ENCODE measurements at places on chromosomes 6 and 20.
A peak's percentile ranks its signal among the peaks of the same experiment; 100 is the strongest.

DNA sequence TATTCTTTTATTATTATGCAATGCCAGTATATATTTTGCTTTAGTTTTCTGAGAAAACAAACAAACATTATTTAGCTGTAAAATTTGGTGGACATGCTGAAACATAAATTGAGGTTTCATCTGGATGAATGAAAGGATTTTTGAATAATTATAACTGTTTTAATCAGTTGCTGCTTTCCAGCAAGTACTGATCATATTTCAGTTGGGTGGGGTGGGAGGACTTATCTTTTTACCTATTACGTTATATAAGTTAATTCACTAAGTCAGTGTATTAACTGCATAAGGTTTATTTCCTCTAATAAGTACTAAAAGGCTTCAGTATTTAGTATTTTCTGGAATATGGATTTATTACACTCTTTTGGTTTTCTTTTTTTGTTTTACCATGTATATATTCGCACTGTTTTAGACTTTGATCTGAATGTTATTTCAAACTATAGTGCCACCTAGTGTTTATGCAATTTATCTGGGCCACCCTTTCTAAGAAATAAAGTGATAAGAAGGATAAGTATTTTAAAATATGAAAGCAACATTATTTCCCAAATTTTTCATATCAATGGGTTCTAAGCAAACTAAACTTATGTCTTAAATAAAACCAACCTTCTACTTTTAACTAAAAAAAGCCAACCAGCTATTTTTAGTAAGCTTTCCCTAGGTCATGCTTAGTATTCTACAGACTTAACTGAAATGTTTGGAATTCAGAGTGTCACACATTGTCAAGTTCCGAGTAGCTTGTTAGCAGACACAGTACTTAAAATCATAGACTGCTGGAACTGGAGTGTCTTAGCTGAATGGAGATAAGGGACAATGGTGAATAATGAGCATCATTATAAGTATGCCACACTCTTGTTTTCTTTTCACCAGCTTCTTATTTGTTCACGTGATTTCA lies 105.4 kb upstream of the MCHR2 start:
- no peak for DNase-seq

DNA sequence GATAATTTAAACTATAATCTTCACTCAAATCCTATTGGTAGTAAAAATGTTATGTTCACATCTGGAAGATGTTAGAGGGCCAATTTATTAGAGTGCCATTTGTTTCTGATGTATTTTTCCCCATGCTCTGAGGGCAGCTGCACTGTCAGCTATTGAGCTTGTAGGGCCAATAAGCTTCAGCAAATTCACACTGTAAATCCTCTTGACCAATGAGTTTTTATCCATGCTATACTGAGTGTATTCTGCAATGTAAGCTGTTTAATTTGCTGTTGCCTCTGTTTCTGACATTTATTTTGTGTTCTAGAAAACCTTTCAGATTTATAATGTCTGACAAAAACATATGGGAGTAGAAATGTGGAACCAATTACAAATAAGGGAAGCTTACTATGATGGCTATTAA lies 62.6 kb downstream of the OGFRL1 start:
- no peak for DNase-seq

DNA sequence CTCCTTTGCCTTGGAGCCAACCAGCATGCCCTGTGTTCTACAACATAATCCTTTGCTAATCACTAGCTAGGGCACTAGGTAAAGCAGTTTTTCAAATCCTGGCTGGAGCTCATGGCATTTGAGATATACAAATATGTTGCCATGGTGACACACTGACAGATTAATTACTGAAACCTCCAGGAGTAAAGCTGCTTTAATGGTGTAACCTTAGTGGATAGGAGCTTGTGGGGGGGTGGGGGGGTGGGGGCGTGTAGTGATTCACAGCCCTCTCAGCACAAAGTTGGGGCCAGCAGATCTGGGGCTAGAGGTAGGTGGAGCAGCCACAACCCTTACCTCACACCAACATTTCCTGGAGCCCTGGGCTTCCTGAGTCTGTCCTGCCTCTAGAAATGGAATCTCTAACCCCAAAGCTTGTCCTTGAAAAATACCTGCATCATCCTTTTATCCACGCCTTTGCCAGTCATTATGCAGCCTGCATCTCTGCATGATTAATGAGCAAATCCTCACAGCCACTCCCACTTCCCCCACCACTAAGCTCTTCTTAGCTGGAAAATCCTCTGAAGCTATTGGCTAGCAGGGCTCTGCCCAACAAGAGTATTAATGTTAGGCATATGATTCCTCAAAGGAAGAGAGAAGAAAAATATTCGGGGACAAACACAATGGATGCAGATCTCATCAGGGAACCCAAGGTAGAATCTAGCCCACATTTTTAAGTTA lies 84.5 kb upstream of the PRND start:
- DNase-seq, result no peak

DNA sequence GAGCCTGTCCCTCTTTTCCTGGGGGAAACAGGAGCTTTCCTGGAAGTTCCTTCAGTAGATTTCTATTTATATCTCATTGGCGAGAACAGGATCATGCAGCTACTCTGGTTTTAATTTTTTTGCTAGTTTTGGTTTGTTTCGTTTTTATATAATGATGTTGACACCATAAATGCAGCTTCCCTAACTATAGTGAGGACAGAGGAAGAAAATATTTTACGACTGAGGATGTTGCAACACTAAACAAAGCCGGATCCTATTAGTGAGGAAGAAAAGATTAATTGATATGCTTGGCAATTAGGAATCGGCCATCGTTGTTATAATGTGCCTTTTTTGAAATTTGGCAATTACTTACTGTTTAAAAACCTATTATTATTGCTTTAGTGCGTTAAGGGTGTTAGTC lies 16.6 kb downstream of the KDM1B start:
- DNase-seq, result no peak

DNA sequence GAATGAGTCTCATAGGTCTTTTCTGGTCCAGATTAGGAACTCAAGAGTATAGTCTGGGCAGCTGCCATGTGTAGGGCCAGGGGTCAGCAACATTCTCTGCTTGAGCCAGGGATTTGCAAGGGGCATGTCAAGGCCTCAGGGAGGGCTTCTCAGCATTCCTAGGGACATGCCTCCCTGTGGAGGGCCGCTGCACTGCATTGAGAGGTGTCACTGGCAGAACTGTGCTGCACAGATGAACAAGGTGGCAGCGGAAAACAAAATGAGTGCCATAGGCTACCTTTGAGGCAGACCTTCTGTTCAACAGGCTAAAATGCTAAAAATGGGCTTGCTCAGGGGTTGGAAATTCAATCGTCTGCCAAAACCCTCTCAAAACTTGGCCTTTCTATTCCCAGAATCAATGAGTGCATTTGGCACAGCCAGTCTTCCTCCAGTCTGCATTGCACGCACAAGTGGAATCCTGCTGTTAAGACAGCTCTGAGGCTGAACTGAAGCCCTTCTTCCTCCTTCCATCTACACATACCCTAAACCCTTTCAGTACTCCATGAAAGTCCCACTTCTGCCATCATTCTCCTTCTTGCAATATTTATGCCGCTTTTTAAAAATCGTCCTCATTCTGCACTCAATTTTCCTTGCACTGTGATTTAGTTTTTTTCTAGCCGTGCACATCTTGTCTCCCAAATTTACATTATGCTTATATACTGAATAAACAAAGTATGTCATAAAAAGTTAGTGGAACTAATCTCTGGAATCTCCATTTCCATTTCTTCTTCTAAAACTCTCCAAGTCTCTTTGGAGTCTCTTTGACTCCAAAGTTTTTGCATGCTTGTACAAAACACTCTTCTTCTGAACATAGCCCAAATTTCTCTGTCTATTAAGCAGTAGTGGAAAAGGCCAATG lies 51.7 kb downstream of the SLC26A8 start:
- DNase-seq, result no peak

DNA sequence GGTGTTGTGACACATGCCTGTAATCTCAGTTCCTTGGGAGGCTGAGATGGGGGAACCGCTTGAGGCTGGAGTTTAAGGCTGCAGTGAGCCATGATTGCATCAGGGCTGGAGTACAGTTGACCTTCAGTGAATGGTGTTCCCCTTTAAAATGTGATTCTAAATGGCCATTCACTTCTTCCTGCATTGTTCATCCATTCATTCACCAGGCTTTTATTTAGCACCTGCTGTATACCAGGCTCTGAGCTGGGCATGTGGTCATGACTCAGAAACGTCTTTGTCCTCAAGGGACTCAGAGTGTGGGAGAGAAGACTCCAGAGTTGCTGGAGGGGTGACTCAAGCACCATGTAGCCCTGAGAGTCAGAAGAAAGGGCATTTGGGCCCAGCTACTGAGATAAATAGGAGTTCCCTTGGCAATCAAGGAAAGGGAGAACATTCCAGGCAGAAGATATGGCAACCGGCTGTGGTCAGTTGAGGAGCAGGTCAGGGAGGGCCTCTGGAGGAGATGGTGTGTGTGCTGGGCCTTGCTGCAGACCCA lies 101.1 kb downstream of the DLGAP4 start:
- no peak for DNase-seq

- no peak for DNase-seq
Measured at GRCh38 chr6:146189131-146189530, 160.3 kb downstream of the GRM1 start.

- no peak for DNase-seq
Measured at GRCh38 chr6:54913211-54913610, 66.6 kb downstream of the FAM83B start.

DNA sequence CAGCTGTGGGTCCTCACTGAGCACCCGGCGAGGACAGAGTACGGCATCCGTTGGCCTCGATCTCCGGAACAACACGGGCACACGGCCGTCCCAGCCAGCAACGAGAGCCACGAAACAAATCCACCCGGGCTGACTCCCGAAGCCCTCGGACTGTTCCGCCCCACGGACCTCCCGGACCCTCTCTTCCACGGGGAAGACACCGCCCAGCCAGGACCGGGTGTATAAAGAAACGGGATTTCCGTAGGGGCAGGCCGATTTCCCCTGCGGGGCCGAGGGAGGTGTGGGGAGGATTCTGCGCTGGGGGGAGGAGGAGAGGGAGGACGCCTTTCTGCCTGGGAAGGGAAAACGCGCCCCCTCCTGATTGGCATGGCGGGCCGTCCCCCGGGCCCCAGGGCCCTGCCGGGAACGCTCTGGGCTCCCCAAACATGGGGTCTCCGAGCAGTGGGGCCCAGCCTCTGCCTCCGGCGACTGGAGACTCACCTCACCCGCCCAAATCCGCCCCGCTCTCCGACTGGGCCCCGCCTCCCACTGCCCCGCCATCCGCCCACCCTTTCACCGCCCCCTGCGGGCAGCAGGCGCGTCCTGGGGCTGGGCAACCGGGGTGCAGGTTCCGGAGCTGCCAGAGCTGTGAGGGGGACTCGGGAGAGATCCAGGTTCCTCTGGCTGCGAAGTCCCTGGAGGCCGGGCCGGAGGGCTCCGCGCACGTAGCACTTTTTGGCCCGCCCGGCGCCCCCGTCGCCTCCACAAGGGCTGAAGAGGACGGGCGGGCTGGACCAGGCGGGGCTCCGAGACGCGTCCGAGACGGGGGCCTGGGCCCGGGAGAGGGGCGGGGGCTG lies 679 bp upstream of the PPDPF start:
- no peak for DNase-seq

DNA sequence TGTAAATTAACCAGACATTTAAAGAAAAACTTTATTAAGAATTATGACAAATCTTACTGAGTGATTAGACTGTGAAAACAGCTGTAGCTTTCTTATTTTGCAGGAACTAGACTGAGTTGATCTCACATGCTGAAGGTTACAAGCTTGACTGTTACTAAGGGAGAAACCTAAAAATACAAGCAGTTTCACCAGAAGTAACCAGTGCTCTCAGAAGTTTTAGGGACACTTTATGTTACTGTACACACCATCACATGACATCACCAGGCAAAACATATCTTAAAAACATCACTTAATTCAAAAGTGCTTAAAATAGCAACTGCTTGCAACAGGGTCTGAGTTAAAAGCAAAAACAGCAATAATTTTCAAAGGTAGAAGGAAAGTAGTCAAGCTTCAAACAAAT lies 5.4 kb downstream of the FBXO30 start:
- no peak for DNase-seq

GRCh38 chr6:141653590-141653989 lies 479.1 kb upstream of the GJE1 start:
- no peak for DNase-seq

DNA sequence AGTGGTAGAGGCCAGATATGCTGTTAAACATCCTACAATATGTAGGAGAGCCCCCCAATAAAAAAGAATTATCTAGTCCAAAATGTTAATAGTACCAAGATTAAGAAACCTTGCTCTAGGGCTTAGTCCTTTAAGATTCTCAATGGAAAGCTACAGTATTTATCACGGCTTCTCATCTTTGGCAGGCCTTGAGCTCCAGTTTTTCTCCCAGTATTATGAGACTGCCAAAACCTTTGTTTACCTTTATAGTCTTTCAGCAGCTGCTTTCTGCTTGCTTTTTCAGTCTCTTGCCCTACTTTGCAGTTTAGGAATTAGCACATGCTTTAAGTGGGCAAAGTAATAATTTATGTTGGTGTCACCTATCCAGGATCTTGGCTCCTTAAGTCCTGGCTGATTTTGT lies 59.7 kb downstream of the NHLRC1 start:
- peak; percentile 31 for DNase-seq

DNA sequence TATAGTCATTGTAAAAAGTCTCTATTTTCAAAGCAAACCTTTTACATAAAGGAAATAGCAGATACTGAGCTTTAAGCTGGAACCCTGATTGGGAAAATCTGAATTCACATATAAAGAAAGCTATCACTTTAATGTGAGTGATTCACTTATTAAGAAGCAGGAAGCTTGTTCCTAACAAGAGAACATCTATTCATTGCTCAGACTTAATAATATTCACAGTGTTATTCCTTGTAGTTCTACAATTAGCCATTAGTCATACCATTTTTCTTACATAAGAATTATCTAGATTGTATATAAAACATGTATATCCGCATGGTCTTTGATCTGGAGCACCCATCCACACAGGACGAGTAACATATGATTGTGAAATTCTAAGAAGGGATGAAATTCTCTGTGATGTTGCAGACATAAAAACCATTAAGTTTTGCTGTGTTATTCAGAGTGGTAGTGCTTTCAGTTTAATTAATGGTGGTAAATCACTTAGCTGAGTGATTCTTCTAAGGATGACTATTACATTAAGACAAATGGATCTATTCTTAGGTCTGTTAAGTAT lies 71.1 kb upstream of the FOXQ1 start:
- DNase-seq, result no peak

DNA sequence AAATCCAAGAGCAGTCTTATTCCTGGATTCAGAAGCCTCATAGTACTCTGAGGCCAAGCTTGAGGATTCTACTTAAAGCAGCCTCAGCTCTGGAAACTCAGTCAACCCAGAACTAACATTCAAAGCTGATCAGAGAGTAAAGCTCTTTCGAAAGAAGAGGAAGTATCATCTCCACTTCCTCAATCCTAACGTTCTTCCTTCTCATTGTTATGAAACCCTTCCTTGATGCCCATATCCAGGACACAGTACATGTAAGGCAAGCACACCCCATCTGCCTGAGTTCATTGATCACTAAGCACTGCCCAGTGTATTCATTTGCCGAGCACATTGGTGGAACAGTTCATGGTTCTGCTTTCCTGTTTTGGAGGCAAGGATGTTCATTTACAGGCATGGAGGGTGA lies at the start of gene IPCEF1:
Gene IPCEF1, minus strand, starts transcription at position 114 of the 400 bp plus-strand sequence. CDS start 90,856 bp downstream, outside the sequence.
- no peak for DNase-seq

- no peak for DNase-seq
Measured at GRCh38 chr20:14384416-14385175, 47.2 kb upstream of the FLRT3 start.

All from DMS 273 treated with DMSO at 0.1 percent for 48 hours (cell line).